ENCODE measurements at places on chromosomes 2 and 18.
A peak's percentile ranks its signal among the peaks of the same experiment; 100 is the strongest.

- no peak for DNase-seq
Measured at GRCh38 chr18:61887838-61888237, 5.0 kb downstream of the RNF152 start.

GRCh38 chr18:52391810-52392559 lies 52.0 kb downstream of the DCC start:
- DNase-seq = no peak

- DNase-seq = no peak
Measured at GRCh38 chr2:232465061-232465460, 9.1 kb downstream of the ALPI start.

DNA sequence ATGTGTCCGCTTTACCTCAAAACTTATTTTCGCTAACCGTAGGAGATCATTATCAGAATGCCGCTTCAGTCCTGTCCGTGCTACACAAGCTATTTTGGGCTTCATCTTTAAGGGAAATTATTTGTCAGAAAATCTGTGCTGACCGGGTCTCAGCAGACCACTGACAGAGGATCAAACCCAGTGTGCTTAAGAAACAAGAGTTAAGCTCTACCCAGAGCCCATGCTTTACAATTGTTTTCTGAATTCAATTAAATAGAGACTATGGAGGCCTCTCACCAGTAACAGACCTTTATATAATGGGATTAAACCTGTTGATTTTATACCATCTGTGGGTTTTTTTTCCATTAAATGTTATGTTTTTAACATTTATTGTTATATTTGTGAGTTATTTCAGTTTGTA lies 1956.7 kb upstream of the PIK3C3 start:
- no peak for DNase-seq

DNA sequence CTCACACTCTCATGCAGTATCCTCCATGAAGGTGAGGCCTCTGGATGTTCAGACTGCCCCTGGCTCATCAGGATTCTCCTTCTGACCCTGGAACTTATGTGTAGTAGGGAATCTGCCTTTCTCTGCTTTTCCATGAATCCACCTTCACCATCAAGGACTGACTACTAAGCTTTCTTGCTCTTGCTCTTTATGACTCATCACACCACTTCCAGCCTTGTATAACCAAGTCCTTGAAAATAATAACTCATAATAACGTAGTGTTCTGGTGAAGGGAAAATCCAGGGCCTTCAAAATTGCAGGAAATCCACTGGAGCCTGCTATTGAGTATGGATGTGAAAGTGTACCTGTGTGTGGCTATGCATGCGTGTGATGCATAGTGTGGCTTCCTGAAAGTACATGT lies 11.3 kb upstream of the KCNS3 start:
- DNase-seq = no peak

DNA sequence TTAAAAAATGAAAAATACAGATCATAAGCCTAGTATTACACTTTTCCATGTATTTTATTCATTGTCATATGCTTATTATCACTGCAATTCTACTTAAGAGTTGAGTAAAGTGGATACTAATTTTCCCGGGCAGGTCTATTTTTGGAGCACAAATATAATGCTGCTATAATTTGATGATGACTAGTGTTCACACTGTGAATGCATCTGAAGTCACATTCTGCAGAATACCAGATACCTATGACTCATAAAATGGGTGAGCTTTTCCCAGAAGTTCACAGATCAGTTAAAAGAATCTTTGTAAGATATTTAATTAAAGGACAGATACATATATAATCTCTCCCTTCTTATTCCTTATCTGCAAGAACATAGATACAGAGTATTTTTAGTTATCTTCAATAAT lies 79.8 kb upstream of the MC4R start:
- DNase-seq = no peak

GRCh38 chr2:223283329-223283728 lies 231.3 kb downstream of the KCNE4 start:
- no peak for DNase-seq

DNA sequence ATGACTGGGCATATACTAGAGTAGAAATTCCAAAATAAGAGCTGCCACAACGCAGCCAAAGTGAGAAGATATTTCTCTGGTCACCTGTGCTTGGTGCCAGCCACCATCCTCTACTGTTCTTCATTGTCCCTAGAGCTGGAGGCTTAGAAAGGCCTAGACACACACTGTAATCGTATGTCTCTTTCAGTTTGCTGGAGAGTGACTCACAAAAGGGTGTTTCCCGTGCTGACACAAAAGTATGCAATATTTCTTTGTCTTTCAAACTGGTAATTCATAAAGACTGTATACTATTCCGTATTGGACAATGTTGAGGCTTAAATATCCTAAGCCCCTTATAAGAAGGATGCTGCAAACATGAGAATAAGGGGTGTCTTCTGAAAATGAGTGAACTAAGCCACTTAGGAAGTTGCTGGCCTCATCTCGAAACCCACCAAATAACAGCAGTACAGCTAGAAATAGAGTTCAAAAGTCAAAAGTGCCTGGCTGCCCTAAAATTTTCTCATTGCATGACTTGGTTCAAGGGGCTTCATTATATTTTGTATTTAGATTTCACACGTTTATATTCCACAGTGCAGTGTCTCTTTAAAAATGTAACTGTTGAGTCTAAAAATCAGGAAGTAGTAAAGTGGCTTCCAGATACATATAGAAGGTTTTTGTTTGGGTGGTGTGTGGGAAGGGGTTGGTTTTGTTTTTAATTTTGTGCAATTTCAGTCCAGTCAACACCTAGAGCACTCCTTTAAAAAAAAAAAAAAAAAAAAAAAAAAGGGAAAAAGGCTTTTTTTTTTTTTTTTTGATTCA lies 601.1 kb downstream of the ARHGAP15 start:
- no peak for DNase-seq

DNA sequence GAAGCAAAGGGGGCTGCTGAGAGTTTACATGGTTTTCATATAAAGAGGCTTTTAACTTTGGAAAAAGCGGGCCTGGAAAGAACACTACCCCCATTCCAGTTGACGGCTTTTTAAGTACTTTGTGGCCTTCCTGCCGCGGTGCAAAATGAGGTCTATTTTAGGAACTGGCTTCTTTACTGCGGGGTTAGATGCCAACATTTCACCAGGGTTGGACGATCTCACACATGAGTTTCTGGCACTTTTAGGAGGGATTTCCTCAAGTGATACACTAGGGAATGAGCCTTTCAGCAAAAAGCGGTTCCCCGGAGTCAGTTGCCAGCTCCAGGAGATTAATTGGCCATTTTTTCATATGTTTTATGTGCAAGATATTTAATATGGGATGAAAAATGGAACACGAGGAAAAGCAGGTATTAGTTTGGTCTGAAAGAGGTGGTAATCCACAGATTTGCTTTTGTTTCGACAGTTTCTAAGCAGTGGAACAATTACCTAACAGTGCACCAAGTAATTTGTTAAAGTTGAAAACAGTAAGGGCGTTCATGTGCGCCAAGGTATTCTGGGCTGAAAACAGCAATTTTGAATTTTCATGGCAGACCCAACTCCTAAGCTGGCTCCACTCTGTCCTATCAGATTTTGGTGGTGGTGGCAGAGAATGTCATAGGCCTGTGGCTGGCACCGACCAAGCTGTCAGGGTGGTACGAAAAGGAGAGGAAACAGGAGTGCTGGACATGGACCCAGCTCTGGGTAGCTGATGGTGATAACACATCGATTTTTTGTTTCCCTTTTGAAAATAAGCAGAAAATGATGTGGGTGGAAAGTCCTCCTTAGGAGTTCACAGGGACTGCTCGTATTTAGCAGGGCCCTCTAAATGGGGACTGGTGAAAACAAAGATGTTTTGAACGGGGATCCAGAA lies 55.6 kb upstream of the FZD5 start:
- DNase-seq = no peak

- no peak for DNase-seq
Measured at GRCh38 chr2:221439761-221440479, 132.2 kb downstream of the EPHA4 start.

DNA sequence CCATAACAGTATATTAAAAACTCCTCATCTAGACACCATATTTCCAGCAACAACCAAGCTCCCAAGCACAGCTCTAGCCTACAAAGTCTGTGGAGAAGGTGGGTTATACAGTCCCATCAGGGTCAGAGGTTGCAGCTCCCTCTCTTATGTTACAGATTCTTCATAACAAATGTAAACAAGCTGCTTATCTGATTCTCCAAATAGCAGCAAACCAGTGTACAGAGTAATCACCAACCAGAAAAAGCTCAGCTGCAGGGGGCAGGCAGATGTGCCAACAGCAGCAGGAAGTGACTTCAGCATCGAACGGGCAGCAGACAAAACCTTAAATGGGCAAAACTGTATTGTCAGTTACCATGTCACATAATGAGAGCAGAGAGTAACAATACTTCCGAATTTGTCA lies 52.9 kb upstream of the NABP1 start:
- DNase-seq = no peak

GRCh38 chr2:156687715-156688114 lies 251.5 kb downstream of the GPD2 start:
- DNase-seq = no peak

DNA sequence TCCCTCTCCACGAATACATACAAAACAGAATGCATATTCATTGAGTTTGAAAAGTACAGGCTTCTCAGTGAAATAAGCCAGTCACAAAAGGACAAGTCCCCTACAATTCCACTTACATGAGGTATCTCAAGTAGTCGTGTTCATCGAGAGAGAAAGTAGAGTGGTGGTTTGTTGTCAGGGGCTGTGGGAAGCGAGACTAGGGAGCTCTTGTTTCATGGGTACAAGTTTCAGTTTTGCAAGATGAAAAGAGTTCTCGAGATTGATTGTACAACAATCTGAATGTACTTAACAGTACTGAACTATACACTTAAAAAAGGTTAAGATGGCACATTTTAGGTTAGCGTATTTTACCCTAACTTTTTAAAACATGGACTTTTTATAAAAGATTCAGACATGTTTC lies 71.5 kb upstream of the TTC39C start:
- no peak for DNase-seq

DNA sequence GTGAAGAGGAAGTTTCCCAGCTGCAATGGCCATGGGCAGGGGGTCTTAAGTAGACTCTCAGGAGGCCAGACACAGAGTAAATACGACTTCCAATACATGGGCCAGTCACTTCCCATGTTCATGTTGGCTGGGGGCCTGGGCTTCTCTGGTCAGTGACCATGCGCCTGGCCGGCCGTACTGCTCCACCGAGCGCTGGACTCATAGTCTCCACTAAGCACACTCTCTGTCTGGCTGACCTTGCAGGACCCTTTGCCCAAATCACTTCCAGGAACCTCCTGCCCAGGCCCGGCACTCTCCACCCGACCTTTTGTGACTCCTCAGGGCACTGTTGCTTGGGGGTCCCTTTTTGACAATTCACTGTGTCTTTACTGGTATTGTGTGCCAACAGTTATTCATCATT lies 69.3 kb downstream of the SOWAHC start:
- no peak for DNase-seq

GRCh38 chr2:222239945-222240675 lies 58.7 kb downstream of the PAX3 start:
- no peak for DNase-seq

- peak; percentile 30 for DNase-seq
Measured at GRCh38 chr2:31227711-31228125, 6.2 kb upstream of the EHD3 start.

GRCh38 chr2:69203166-69203985 lies 183.7 kb downstream of the GFPT1 start:
- DNase-seq = no peak

DNA sequence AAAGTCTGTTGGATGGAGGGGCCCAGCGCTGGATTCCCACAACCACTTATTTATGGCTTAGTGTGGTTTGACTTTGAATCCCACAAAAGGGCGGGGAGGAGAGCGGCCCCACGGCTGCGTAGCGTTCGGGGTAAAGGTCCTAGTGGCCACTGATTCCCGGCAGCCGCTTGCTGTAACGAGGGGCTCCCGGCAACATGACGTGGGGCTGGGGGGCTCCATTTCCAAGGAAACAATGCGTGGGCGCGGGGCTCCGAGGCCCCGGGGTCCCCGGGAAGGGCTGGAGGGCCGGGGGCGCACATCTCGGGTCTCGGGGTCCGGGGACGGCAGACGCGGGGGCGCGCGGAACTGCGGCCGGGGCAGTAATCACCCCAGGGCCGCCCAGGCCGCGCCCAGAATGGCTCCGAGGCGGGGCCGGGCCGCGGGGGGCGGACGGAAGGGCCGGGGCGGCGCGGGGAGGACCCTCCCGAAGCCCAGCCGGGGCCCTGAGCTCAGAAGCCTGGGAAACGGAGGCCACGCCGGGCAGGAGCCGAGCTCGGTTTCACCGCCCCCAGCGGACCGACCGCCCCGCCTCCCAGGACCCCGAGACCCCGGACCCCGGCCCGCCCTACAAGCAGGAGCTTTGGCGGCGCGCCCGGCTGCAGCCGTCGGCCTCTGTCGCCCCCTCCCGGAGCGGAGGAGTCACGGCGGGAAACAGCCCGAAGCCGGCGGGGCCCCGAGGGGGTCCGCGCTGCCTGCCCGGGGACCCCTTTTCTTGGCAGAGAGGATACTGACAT lies 11.9 kb upstream of the MLPH start:
- peak; percentile 53 for DNase-seq

GRCh38 chr2:26606847-26607190 lies 34.3 kb downstream of the CIB4 start:
- no peak for DNase-seq

DNA sequence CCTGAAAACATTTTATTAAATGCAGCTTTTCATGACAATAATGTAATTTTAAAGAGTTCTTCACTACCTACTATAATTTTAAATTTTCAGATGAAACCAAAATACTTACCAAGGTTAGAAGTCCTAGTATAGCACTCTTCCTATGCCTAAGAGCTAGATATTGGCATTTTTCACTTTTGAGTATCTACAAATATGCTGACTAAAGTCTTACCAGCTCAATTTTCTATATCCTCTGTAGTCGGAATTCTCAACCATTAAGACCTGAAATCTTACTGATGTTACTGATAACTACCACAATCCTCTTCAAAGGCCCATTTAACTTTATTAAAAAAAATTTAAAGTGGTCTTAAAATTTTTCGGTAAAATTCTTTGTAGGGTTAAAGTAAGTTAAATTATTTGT lies 32.0 kb downstream of the PREPL start:
- no peak for DNase-seq

DNA sequence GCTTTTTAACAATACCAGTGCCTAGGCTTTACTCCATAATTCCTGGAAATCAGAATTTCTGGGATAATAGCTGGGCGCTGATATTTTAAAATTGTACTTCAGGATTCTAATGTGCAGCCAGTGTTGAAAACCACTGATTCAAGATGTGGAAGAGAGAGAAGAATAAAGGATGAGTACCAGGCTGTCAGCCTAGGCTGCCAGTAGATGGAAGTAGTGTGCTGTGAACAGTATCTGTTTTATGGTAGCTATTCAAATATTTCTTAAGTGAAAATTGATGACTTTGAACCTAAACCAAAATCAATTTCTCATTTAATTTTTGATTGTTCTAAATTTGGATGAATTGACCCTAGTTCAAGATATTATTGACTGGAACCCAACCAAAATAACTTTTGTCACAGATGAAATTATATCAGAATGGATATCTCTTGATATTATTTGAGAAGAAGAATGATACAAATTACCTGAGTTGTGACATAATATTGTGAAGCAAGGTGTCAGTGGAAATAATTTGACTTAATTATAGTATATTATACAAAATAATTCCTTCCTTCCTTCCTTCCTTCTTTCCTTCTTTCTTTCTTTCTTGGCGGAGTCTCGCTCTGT lies 88.0 kb downstream of the COMMD1 start:
- peak; percentile 3 for DNase-seq
